A172 (cell line): ENCODE measurements at places on chromosomes 6 and 20. TPM values are rescaled to one million over a fixed set of nuclear protein-coding genes. Genes with fewer than 3 reads are reported as not detected.

GRCh38 chr6:125533710-125534397 is 215.6 kb upstream of the HEY2 start:
- no peak for DNase-seq

GRCh38 chr6:107737397-107737793 is 86.7 kb downstream of the SCML4 start:
- no peak for DNase-seq

Gene RNF217
- 4.4 and 9.9 TPM in 2 replicates for total RNA-seq

Gene CYP24A1
- total RNA-seq = 0.05 and 0.21 TPM in 2 replicates
